ENCODE measurements at places on chromosomes 6 and 20.

- DNase-seq, result no peak
These were observed 48.2 kb downstream of the PLG start for GRCh38 chr6:160750276-160750689.

DNA sequence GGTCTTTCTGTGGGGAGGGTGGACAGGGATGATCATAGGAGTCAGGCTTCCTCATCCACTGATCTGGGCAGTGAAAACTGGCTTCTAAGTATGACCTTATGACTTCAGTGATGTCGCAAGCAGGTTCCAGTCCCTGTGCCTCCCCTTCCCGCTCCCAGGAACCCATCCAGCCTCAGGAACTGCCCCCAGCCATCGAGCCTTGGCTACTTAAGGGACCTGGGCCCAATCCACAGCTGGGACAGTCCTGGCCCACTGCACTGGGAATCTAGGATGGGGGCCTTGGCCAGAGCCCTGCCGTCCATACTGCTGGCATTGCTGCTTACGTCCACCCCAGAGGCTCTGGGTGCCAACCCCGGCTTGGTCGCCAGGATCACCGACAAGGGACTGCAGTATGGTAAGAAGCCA, at the start of gene LBP:
Gene LBP (plus strand): TSS at position 236 of the 405 bp plus-strand sequence. CDS start 35 bp downstream, at position 271.
- no peak for DNase-seq

- no peak for DNase-seq
These were observed 18.2 kb upstream of the MYB start for GRCh38 chr6:135162678-135163439.

DNA sequence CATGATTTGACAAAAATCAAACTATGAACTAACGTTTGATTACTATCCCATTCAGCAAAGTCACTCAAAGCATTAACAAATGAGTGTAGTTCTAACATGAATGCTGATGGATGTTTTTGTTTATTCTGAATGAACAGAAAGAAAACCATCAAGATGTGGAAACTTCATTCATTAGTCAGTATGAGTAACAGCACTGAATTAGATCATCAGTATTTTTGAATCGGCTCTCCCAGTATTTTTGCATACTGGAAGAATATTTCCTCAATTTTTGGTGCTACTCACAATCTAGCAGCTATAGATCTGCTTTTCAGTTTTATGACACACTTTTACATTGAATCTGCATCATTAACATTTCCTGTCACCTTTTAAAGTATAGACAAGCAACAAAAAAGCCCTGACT, 63.8 kb upstream of the CD83 start:
- no peak for DNase-seq

DNA sequence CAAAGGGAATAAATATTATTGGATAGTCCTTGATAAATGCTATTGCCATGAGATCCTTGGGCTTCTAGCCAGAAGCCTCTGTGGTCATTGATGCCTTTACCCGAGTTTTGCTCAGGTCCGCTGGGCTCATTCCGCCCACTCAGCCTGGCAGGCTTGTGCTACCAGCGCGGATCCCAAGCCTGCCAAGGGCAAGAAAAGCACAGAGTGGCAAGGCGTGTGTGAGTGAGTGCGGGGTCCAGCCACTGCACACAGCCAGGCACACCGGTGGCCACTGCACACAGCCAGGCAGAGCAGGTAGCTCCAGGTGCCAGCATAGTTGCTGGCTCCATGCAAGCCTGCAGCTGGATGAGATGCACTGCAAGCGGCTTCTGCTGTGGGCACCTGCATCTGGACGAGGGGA, 38.7 kb downstream of the STK38 start:
- DNase-seq, result no peak

GRCh38 chr6:127515794-127516661, 3.1 kb downstream of the MTCL3 start:
- peak; percentile 49 for DNase-seq

DNA sequence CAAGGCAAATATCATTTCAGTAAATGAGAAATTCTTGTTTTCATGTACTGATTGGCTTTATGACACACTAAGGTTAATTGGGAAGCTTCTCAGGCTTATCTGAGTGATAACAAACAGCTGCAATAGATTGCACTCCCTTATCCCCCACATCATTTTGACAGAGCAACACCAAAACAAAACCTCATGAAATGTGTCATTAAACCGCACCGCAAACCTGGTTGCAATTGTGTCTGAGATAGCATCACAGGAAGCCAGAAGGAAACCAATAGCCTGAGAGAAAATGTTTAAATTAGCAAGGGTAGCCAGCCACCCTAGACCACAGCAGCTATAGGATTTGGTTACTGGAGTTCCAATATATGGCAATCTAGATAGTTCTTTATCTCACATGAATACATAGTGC, 31.6 kb upstream of the LAMA4 start:
- no peak for DNase-seq

- DNase-seq, result no peak
These were observed 3.6 kb downstream of the ARFRP1 start for GRCh38 chr20:63703976-63704748.

DNA sequence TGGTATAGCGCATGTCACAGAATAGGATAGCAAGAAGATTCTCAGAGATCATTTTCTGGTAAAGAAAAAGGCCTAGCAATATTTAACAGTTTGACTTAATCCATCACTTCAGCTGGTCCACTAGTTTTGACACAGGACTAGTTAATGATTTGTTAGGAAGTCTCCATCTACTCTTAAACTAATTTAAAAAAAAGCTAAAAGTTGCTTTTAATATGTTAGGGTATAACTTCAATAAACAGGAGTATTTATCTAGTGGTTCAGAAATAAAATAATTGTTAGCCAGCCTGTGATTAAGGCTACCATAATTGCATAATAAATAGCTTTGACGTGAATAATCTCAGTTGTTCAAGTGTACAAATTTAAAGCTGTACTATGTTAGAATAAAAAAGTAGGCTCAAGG, 195.6 kb downstream of the FUT9 start:
- no peak for DNase-seq

DNA sequence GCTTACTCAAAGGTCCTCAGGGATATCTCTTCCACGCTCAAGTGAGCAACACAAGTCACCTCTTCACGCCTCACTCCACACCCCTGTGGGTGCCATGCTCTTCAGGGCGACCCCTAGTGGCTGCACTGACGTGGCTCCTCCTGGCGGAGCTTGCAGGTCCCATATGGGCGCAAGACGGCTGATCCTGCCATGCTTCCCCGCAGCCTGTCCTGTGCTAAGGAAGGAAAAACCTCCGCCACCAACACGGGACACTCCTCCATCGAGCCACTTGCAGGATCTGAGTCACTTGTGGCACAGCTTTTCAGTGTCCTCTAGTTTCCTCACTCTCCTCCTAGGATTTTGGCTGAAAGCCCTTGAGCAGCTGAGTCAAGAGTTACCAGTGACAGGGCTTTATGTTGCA, 90.7 kb downstream of the KHDC1L start:
- no peak for DNase-seq

GRCh38 chr6:28442586-28442985, 705 bp downstream of the ZSCAN23 start:
- no peak for DNase-seq

DNA sequence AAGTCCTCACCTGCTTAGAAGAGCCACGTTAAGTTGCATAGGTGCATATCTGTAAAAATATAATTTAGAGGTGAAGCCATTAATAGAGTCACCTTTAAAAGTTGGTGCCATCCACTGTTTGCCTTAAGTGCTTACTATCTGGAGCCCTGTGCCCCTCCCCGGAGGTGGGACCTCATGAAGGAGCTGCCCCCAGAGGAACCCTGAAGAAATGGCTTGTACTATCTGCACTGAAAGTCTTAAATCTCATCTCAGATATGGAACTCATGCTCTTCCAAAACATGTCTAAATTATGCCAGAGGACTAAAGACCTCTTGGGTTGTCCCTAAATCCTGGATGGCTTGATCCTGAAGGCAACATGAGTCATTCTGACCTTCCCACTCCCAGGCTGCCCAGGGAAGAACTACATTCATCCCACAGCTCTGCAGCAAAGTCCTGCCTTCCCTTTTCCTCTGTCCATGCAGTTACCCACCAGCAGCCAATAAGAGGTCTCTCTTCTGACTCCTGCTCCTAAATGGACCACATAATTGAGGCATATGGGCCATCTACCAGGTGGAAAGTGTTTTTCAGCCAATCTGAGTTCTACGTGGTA, 85.3 kb downstream of the ASXL1 start:
- no peak for DNase-seq

- no peak for DNase-seq
These were observed 29.6 kb downstream of the RAMACL start for GRCh38 chr6:166556863-166557322.

- DNase-seq, result no peak
These were observed 307.4 kb downstream of the TRDN start for GRCh38 chr6:123329337-123329736.

- no peak for DNase-seq
These were observed 5.5 kb downstream of the TGM2 start for GRCh38 chr20:38159566-38159956.

GRCh38 chr6:42224222-42225028, 6.8 kb upstream of the MRPS10 start:
- DNase-seq, result no peak

DNA sequence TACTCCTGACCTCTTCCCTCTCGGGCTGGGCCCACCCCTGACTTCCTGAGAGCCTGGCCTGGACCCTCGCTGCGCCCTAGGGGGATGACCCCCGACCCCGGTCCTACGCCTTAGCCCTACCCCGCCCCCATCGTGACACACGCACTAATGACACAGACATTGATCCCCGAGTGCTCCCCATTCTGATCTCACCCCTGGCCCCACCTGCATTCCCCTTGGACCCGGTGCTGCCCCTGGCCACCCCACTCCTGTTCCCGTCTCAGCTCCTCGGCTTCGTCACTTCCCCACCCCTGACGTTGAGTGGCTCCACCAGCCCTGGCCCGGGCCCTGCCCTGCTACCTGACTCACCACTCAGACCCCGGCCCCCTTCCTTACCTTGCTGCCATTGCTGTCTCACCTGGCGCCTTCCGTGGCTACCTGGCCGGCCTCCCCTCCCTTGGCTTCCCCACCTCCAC, 12.1 kb downstream of the RBCK1 start:
- no peak for DNase-seq

GRCh38 chr20:35006009-35006408, 50.3 kb downstream of the MYH7B start:
- no peak for DNase-seq

GRCh38 chr6:135522965-135523692, 25.6 kb upstream of the AHI1 start:
- peak; percentile 3 for DNase-seq

- DNase-seq, result no peak
These were observed 387.9 kb downstream of the LMBRD1 start for GRCh38 chr6:69408886-69409285.

DNA sequence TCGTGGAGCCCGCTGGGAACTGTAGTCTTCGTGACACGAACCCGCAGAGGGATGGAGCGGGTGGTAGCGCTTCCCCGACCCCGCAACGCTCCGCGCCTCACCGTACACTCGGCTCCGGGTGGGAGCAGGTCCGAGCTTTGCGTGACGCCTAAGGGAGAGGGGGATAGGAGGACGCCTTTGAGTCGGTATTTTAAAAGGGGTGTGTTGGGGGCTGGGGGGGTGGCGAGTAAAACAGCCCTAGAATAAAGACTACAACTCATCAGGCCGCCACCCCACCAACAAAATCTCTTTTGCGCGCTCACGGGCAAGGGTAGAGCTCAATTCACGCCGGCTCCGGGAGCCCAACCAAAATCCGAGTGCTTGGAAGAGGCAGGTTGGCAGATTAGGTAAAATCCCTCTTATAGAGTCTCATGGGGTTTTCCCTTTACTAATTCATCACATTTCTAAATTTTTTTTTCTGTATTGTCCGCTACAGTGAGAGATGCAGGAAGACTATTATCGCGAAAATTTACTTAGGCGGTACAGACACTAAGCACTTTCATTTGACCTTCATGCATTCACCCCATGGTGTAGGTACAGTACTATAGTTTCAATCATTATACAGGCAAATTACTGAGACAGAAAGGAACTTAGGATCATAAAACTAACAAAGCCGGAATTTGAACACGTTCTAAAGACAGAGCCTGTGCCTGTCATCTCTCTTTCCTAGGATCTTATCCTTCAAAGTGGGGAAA, 706 bp upstream of the SNX14 start:
- no peak for DNase-seq

GRCh38 chr6:24900917-24901697, 34.7 kb downstream of the RIPOR2 start:
- DNase-seq, result no peak

DNA sequence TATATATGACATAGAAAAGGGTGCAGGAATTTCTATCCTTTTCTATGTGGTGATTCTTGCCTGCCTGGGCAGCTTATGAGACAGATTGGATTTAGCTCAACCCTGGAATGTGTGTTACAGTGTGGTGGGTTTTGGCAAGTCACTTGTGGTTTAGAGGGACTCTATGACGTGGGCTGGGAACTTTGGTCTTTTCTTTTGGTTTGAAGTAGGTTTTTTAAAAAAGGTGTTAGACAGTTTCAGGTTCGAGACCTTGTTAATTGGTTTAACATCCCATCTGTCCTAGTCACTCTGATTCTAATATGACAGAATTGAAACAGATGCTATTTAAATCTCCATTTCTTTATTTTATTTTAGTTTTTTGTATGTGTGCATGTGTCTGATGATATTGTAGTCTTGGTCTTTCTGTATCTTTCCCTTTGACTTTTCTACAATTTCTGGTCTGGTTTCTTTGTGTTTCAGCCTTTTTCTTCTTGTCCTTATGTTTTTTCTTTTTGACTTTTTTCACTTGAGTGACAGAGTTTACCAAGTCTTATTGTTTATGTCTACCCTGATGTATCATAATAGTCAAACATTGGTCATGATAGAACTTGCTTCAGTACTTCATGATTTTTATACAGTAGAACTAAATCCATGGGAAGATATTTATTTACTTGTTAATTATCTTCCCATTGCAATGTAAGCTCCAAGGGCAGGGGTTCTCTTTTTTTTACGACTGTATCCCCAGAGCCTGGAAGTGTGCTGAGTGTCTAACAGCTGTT, 174.3 kb downstream of the CDKAL1 start:
- no peak for DNase-seq

GRCh38 chr6:109770779-109771178, 79.7 kb downstream of the FIG4 start:
- DNase-seq, result no peak

DNA sequence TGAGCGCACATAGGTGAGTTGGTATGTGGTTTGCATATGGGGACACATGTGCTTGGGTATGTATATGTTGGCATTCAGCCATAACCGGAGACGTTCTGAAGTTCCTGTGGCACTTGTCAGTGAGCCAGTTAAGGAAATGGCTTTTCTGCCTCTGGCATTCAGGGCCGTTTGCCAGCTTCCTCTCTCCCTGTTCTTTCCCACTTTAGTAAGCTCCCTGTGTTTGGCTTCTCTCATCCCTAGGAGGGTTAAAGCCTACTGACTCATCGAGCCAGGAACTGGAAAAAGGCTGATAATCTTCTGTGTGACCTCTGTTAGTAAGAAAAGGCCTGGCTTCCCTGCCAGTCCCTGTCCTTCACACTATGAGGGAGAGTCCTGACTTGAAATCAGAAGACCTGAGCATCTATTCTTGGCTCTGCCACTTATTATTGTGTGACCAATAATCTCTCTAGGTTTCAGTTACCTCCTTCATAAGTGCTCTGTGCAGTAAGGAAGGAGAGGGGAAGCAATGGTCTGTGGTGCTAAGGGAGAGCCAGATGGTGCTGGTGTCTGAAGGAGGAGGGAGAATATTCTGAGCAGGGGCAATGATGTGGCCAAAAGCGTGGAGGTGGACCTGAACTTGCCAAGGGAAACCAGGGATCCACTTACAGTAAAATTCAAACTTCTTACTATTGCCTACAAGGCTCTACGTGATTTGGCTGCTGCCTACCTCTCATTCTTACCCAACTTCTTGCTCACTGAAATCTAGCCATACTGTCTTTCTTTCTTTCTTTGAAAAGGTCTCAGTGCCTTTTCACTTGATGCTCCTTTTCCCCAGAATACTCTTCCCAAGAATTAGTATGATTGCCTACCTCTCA, 31.4 kb downstream of the ACSS2 start:
- no peak for DNase-seq
